ENCODE measurements at places on chromosomes 5 and 9. TPM values are rescaled to one million over a fixed set of nuclear protein-coding genes. Genes with fewer than 3 reads are reported as not detected.
A peak's percentile ranks its signal among the peaks of the same experiment; 100 is the strongest.

Gene GM2A
- total RNA-seq: 133 TPM

Gene PCDHGA10
- 8.5 TPM for total RNA-seq

Gene CYLC2
- total RNA-seq: not detected

Gene SYK
- total RNA-seq: 151 TPM

DNA sequence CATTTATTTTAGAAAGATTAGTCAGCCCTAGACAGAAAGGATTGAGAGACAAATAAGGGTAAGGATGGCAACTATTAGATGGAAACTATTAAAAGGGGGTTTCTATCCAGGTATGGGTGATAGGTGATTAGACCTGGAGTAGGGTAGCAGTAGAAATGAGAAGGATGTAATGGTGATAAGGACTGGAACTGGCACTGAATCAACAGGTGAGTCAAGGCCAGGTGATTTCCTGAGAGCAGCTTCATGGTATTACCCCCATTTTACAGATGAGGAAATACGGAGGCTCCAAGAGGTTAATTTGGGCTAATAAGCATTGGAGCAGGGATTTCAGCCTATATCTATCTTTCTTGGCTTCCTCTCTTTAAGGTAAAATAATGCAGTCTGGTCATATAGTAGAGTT, 55.7 kb downstream of the CAST start:
- DNase-seq: no peak

GRCh38 chr5:79697222-79698170, 7.9 kb downstream of the CMYA5 start:
- no peak for DNase-seq

DNA sequence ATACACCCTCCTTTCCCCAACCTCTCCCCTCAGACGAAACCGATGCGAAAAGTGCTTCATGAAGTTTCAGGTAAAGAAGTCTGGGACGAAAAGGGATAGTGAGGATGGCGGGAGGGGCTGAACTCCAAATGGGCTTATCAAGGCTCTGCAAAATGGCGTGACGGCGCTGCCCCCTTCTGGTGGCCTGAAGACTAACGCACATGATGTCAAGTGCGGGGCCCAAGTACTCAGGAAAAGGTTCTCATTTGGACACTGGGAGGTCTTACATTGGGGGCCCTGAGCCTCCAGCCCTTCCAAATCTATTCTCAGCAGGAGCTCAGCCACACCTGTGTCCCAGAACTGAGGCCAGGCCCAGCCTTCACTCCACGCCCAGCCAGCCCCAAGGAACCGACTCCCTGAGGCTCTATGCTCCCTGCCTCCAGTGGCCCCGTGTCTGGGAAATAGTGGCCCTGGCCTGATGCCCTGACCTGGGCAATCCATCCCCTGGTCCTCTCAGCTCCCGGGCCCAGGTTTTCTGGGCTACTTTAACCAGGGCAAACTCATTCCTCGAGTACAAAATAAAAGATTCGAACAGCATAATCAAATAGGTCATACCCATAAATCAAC, 119.9 kb downstream of the KCNIP1 start:
- DNase-seq: peak; percentile 88

DNA sequence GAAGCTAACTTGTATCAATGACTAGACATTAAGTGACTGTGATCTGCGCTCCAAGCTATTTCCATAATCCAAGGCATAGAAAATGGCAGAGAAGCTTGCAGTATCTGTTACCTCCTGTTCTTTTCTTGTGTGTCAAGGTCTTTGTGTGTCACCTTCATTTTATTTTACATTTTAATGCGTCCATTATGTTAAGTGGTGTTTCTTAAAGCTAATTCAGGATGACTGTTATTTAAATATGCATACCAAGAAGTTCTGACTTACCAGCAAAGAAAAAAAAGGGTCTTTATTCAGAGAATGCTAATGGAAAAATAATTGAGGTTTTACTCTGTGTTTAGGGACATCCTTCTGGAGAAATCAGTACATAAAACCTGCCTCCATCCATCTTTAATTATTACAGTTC, 52.3 kb downstream of the STK32A start:
- DNase-seq: no peak

DNA sequence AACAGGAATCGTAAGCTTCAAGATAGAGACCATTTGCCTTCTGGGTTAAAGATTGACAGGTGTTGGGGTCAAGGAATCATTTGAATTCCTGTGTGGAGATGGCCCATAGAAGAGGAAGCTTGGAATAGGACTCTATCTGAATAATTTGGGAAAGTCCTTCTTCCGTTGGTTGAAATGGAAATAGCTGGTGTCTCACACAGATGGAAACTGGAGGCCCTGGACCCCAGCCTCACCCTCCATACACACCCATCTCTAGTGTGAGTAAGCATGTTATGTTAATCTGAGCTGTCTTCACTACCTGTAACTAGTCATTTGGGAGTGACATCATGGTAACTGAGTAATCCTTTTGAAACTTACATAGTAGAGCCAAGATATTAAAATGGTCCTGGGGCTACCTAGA, 184.4 kb downstream of the CD180 start:
- no peak for DNase-seq

- no peak for DNase-seq
Measured at GRCh38 chr9:86042199-86042978, 57.0 kb downstream of the GOLM1 start.

DNA sequence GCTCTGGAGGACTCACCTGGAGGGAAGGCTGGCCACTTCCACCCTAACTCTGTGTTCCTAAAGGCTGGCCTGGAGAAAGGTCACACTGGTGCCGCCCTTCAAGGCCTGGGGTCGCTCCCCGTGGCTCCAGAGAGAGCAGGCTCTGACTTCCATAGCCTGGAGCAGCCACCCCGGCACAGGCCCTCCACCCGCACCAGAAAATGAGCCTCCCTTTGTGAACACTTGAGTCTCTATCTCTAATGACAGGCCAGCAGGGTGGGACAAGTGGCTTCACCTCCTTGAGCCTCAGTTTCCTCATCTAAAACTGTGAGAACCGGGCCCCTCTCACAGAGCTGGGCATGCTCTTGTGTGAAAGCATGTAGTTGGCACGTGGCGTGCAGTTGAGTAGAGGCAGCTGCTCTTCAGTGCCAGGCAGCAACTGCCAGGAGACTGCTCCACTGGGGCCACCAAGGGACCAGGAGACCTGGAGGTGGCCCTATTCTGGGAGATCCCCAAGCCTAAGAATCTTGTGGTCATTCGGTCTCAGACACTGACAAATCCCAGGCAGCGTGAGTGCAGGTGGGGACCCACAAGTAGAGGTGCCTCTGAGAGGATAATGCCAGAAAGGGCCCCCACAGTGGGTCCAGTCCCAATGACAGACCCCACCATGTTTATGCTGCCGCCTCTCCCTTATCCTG, 56.7 kb upstream of the GARNL3 start:
- no peak for DNase-seq

All from Karpas-422 (cell line).